ENCODE measurements at places on chromosomes 4 and X. TPM values are rescaled to one million over a fixed set of nuclear protein-coding genes. Genes with fewer than 3 reads are reported as not detected.

GRCh38 chr4:92497141-92497540, 193.4 kb downstream of the GRID2 start:
- no peak for DNase-seq

- no peak for DNase-seq
These were observed 154.2 kb downstream of the NPNT start for GRCh38 chr4:106049490-106049889.

- DNase-seq = no peak
These were observed 62.8 kb downstream of the FAM193A start for GRCh38 chr4:2599304-2599654.

Gene UGT8
- polyA plus RNA-seq = 0.16 TPM

GRCh38 chr4:38925492-38926413, 58.1 kb downstream of the FAM114A1 start:
- DNase-seq = no peak

Gene GALNT7
- polyA plus RNA-seq = 11.6 TPM

DNA sequence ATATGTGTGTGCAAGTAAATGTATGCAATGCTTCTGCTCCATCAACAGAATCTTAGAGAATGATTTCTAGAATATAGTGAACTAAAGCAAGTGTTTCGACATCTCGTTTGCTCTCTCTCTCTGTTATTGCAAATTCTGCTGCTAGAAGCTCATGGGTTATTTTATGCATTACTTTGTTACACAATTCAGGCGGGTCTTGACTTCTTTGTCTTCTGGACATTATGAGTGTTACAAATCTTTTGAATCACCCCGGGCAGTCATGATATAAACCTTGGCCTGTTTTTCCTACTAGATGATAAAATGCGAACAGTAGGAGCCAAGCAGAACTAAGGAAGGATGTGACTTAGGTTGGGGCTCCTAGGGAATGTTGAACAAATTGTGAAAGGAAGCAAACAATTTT, 166.4 kb upstream of the SFRP2 start:
- no peak for DNase-seq

Gene MFAP3L
- polyA plus RNA-seq = 5.5 TPM

Gene RIPPLY1
- polyA plus RNA-seq = not detected

- no peak for DNase-seq
These were observed 108.1 kb upstream of the TRPC5 start for GRCh38 chrX:112190646-112191045.
